Omental fat pad (tissue), 4 donors: ENCODE measurements at places on chromosomes 7 and 10. TPM values are rescaled to one million over a fixed set of nuclear protein-coding genes. Genes with fewer than 3 reads are reported as not detected.

The PAPOLB gene
- 0.44 TPM for total RNA-seq

The FBXO24 gene
- not detected for total RNA-seq

The RAB19 gene
- not detected for total RNA-seq

The TMEM139 gene
- total RNA-seq, result 1.1 TPM

The ENTPD1 gene
- 7.5 TPM for total RNA-seq

The TRAPPC14 gene
- 5.7 TPM for total RNA-seq

The CAMK2B gene
- 0.48 TPM for total RNA-seq

The ASAH2 gene
- 0.37 TPM for total RNA-seq

The AUTS2 gene
- total RNA-seq, result 26.2 TPM

The CALHM2 gene
- 63.5 TPM for total RNA-seq

The GTF2IRD1 gene
- 9.5 TPM for total RNA-seq

The CYP3A5 gene
- total RNA-seq, result 6.2 TPM

The PDSS1 gene
- total RNA-seq, result 5.4 TPM

The HTR5A gene
- not detected for total RNA-seq

- no peak for DNase-seq
These were observed 247.8 kb downstream of the DOCK4 start for GRCh38 chr7:111958431-111958830.

GRCh38 chr10:99143011-99143410 is 92.6 kb downstream of the HPSE2 start:
- DNase-seq, result no peak

GRCh38 chr7:17319164-17320101 is 21.0 kb downstream of the AHR start:
- DNase-seq, result no peak

GRCh38 chr7:3301831-3302618 is 973 bp downstream of the SDK1 start:
- DNase-seq, result no peak

- no peak for DNase-seq
These were observed 1159.5 kb downstream of the CNTNAP2 start for GRCh38 chr7:147276106-147276505.

DNA sequence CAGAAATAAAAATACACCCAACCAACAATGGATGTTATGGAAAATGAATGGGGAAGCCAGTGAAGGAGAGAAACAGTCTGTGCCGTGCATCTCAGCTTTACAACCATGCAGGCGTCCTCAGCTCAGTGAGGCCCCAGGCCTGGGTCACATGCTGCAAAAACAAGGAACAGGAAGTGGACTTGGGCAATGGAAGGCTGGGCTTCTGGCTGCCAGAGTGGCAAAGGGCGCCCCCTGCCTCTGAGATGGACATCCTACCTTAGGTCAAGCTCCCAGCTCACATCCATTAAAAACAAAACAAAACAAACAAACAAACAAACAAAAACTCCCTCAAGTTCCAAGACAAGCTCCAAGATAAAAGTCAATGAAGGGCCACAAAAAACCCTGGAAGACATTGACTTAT is 54.7 kb upstream of the AFAP1L2 start:
- no peak for DNase-seq

GRCh38 chr10:114429581-114430335 is 25.5 kb upstream of the AFAP1L2 start:
- no peak for DNase-seq

GRCh38 chr10:53123311-53123710 is 350.7 kb upstream of the MBL2 start:
- no peak for DNase-seq

DNA sequence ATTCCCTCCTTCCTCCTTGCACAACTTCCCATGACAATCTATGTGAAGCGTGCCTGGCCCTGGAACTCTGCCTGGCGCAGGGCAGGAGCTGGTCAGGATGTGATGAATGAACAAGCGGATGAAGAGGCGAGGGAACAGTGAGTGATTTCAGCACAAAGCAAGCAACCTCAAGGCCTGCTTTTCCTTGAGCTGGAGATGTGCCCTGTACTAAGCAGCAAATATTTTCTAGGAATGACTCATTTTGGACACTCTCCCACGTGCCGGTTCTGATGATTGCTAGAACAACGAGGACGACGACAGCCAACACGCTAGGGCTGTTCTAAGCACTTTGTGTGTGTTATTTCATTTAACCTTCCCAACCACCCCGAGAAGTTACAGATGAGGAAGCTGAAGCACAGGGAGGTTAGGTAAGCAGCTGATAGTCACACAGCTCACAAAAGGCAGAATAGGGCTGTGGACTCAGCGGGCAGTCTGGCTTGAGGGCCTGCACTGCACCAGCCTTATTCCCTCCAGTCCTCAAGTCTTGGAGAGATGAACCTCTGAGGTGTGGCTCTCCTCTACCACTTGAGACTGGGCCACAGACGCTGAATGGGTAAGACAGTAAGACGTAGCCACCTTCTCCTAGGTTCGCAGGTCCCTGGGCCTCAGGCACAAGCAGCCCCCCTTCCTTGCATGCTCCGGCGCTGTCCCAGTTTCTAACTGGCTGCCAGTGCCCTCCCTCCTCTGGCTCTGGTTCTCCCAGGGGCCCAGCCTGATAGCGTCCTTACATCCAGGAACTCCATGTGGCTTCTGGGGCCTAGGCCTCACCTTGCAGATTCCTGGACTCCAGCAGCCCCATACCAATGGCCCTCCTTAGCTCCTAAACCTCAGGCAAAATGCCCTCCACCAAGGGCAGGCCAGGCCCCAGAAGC is 59.0 kb downstream of the YKT6 start:
- DNase-seq, result no peak

GRCh38 chr7:116588641-116589594 is 64.1 kb downstream of the CAV1 start:
- DNase-seq, result no peak

DNA sequence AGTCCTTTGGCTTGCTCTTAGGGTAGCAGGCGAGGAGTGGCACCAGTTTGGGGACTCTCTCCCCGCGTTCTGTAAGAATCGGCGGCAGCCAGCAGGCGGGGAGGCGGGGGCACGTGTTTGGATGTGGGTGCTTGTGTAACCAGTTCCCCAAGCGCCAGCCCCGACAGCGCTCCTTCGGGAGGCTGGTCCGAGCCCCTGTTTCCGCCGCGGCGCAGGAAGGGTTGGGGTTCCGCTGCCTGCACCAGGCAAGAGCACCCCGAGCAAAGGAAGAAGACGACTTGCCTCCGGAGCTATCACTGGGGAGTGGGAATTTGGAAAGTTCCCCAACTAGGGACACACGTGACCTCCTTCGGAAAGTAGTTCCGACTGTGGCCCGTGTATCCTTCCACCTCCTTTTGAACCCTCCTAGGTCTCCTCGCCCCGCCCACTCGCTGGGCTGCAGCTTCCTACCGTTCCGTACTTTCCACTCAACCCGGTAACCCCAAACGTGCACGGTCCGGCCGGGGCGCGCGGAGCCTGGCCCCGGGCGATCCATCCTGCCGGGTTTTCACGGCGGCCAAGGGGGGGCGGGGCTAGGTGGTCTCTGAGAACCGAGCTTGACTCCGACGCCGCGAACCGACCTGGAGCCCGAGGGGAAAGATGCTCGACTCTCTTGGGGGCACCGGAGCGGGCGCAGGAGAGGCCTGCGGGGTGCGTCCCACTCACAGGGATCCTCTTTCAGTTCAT is 1.2 kb downstream of the KLLN start:
- DNase-seq, result peak; percentile 73

DNA sequence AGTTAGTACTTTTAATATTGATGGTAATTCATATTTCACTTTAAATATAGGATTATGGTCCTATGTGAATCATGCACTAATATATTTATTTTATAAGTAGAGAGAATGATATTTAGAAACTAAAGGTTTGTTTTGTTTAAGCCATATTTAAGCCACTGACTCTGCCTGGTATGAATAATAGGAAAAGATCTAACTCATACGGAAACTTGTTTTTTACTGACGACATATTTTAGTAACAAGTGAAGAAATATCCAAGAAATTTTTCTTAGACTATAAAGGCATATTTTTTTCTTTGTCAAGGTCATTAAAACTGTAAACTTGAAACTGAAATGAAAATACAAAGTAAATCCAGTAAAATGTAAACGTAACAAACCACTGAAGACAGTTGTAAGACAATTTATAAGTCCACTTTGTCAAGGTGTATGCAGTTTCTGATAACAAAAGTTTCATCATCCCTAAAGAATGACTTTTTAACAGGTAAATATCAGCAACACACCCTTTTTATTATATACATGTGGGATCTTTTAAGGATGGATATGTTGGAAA is 147.1 kb downstream of the PHF14 start:
- no peak for DNase-seq

- no peak for DNase-seq
These were observed 250.2 kb downstream of the ELFN1 start for GRCh38 chr7:1920266-1920681.

DNA sequence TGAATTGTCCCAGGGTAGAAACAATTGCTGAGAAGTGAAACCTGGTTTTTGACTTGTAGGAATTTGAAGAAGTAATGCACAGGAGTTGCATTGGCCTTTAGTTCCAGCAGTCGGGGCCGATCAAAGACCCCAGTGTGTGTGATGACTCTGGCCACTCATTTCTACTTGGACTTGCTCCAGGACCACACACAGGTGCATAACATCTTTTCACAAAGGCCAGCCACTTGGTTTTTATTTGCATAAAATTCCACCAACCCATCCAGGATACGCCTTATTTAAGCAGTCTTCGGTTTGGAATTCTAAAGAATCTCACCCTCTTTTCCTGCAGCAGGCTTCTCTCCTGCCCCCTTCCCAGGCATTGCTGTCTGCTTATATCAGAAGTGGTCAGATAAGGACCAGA is 162.0 kb upstream of the HABP2 start:
- no peak for DNase-seq

- no peak for DNase-seq
These were observed 144.3 kb downstream of the KIF20B start for GRCh38 chr10:89845541-89846280.

DNA sequence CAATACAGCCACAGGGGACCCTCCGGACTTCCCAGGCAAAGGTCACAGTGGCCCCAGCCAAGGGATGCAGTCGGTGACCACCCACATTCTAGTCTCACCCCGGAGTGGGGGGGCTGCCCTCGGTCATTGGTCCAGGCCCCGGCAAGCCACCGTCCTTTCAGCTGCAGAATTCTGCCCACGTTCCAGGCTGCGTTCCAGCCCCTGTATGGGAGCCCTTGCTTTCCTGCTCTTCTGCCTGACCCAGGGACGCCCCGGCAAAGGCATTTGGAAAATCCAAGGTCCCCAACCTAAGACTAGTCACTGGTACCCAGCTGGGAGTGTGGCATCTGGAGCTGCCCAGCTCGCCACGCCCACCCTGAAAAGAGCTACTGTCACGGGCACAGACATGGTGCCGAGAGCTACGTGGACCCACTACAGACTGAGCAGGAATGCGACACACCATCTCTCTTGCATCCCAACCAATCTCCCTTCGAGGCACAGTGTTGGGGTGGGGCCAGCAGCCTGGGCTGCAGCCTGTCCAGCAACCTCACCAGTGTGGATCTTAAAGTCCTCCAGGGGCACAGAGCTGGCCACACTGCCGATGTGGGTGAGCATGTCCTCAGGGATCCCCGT is 18.6 kb downstream of the OGDHL start:
- no peak for DNase-seq

DNA sequence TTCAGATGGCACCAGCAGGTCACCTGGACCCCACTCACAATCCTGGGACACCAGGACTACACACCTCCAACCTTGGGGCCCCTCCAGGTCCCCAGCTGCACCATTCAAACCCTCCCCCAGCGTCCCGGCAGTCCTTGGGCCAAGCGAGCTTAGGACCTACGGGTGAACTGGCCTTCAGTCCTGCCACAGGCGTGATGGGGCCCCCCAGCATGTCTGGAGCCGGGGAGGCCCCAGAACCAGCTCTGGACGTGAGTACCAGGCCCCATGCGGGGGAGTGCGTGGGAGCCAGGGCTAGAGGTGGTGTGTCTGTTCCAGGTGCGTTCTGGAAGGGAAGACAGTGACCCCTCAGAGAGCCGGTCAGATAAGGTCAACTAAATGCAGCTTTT is 17.8 kb downstream of the ZMIZ2 start:
- no peak for DNase-seq

DNA sequence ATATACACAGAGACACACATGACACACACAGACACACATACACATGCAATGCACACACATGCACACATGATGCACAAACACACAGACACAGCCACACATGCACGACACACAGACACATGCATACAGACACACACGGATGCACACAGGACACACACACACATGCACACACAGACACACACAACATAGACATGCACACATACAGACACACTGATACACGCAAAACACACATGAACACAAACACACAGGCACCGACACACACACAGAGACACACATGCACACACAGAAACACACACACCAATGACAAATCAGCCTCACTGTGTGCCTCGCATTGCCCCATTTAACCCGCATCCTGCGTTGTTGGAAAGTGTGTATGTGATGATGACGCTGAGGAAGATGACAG is 232.4 kb downstream of the ADARB2 start:
- DNase-seq, result no peak

- no peak for DNase-seq
These were observed 239.6 kb downstream of the DNAJB6 start for GRCh38 chr7:157576415-157576814.

DNA sequence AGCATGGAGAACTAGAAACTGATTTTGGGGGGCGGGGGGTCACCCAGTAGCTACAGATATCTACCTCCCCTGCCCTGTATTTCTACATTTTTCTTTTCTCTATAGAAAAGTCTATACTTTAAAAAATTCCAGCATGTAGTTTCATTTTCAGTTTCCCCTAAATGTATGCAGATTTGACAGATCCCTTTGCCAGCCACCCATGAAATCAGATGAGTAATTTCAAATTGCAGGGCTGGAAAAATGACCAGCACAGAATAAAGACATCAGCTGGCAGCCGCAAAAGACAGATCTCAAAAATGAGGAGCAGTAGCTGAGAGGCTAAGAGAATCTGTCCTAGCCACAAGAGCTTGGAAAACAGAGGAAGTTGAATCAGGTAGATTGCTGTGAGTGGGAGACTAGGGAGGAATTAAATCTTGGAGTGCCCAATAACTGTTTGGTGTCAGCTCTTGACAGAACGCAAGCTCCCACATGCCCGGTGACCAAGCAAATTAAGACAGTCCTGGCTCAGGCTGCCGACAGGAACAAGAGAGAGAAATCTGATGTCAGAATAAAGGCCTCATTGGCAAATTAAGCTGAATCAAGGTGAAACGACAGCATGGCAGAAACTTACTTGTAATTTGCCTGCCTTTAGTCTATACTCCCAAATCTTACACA is 24.5 kb downstream of the ADRB1 start:
- DNase-seq, result no peak

- no peak for DNase-seq
These were observed 22.9 kb upstream of the GRB10 start for GRCh38 chr7:50805447-50806125.
